ENCODE measurements at places on chromosomes 7 and 10. TPM values are rescaled to one million over a fixed set of nuclear protein-coding genes. Genes with fewer than 3 reads are reported as not detected.

TMUB1 gene
- 19.0 TPM for total RNA-seq

DNA sequence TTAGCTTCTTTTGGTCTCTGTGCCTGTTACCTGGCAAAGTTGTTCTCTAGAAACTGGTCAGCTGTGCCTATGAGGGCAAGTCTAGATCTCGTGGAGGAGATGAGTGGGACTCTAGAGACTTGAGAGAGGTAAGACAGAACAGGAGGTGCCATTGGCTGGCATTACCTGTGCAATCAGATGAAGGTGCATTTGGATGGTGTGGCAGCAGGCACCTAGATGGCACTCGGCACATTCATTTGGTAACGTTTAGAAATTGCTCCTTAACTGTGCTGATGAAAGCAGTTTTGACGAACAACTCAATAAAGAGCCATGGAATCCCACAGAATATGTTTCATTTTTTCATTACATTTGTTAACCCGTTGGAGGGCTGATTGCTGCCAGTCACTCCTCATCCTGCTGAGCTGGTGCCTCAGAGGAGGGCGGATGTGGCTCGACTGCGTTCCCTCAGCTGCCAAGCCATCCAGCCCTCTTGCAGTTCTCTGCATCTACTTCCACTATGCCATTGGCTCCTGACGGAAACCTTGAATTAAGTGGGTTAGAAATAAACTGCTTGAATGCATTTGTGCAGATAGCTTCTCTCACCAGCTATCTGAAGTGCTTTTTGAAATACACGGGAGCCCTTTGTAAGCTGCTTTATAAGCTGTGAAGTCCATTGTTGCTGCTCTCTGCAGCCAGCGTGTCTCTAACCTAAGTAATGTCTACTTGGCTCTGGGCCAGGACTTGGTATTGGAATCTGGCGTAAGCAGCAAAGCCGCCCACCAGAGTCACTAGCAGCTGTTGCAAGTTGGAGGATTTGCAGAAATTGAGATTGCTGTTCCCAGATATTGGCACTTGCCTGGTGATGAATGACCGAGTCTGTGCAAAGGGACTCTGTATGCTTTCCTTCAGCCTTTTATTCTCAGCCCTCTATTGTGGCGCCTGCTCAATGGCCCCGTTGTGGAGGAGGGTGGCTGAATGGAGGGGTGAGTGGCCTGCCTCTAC, 87.4 kb downstream of the LRRC4 start:
- peak; percentile 86 for DNase-seq

DNA sequence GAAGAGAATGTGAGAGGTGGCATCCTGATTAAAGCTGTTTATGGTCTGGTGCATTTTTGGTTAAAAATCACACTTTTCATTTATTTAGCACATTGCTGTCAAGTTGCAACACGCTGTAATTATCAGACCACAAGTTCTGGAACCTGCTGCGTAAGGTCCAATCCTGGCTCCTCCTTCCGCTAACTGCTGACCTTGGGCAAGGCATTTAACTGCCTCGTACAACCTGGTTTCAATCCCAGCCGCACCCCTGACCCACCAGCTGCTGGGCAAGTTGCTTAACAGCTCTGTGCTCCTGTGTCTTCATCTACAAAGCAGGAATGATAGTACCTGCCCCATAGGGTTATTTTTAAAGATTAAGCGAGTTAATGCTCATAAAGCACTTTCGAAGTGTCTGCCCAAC, 281.8 kb downstream of the PAXIP1 start:
- no peak for DNase-seq

GRCh38 chr7:156589808-156590207, 50.8 kb upstream of the RNF32 start:
- DNase-seq: no peak

DNA sequence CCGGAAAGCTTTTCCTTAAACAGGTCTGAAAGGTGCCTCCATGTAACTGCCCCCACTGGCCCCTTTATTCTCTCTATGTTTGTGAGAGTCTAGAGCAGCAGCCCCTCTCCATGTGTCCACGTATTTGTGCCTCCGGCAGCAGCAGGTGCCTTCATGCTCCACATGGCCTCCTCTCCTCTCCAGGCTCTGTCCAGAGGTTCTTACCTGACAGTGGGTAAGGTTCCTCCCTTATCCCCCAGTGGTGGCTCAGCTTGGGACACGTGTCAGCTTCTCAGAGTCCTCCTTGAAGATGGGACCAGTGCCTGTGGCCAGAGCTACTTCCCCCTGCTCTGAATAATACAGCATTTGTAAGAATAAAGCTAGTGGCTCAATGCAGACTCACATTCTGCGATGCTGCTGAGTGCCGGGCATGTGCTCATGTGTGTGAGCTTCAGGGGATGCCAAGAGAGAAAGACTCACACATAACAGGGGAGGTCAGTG, 7.9 kb downstream of the CALML3 start:
- DNase-seq: no peak

ZNF32 gene
- 63.5 TPM for total RNA-seq

GRCh38 chr7:41886262-41886900, 183.5 kb upstream of the INHBA start:
- DNase-seq: peak; percentile 96

DNA sequence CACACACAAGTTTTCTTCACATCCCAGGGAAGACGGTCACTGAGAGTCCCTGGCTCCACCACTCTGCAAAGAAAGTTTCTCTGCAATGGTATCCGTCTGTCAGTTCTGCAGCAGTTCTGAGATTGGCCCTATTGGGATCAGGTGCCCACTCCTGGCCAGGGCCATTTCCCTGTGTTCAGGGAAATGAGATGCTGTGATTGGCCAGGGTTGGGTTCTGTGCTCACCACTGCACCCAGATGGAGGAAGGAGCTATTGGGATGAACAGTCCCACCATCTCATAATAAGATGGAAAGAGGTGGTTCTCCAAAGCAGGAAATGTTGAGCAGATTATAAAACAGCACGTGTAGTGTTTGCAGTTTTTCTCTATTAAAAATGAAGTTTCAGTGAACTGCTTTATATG, 13.3 kb upstream of the PIP4K2A start:
- no peak for DNase-seq

GRCh38 chr7:51316262-51316665, 345 bp downstream of the COBL start:
- peak; percentile 36 for DNase-seq

- no peak for DNase-seq
These were observed 142.9 kb upstream of the ZMIZ1 start for GRCh38 chr10:78925800-78926319.

CHRM2 gene
- 0.18 TPM for total RNA-seq

DNA sequence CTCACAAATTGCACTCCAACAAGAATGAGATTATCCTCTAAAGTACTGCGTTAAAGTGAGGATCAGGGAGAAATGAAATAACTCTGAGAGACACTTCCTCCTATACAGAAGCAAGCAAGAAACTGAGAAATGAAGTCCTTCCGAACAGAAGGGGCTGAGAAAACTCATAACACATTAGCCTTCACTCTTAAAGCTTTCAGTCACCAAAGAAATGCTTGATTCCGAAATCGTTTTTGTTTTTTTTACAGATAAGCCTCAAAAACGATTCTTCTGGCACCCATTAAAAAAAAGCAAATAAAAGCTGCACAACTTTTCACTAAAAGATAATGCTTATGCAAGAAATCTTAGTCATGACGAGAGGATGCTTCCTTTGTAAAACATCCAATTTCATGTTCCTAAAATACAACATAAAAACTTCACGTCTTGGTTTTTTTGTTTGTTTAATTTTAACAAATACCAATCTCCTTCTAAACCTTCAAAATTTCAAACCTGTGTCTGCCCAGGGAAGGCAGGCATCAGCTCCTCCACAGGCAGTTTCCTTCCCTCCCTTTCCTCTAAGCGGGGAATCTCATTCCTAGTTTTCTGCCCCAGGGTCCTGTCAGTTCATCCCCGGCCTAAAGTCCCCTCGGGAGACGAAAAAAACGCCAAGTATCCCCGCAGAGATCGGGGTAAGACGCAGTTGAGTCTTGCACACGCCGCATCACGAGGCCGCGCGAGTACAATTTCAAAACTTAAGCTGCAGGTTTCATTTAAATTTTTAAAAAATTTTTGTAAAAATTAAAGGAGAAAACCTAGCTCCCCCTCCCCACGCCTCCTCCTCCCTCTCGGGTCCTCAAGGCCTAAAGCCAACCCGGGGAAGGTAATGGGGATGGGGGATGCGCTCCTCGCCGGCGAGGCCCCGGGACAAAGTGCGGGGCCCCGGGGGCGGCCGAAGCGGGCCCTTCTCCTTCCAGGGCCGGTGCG, 1.1 kb downstream of the BAZ1B start:
- peak; percentile 27 for DNase-seq

DNA sequence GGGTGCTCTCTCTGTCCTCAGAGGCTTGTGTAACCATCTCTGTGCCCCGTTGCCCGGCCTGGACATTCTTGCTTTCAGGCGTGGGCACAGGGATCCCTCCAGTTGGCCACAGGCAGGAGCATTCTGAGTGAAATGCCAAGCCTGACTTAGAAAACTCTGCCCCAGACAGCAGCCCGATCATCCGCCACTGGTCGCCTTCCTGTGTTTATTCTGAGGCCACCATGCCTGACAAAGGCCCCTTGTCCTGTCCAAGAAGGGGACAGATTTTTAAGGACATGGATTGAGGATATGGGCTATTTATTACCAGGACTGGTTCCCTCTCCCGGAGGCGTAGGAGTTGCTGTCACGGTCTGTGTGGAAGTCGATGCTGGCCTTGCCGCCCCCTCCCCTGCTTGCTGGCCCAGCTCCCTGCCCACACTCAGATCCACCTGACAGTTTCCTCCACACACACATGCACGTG, 54.3 kb downstream of the SPOCK2 start:
- DNase-seq: no peak

PDE6C gene
- total RNA-seq: not detected

Measured in muscle of leg (tissue), 16 donors.